Right lobe of liver (tissue), 6 donors: ENCODE measurements at places on chromosomes 7 and 10. TPM values are rescaled to one million over a fixed set of nuclear protein-coding genes. Genes with fewer than 3 reads are reported as not detected.

MYPN gene
- not detected for total RNA-seq

PSMA2 gene
- total RNA-seq, result 59.0 TPM

NUTM2B gene
- 0.29 TPM for total RNA-seq

PRSS37 gene
- not detected for total RNA-seq

C10orf90 gene
- total RNA-seq, result not detected

METTL27 gene
- total RNA-seq, result 0.49 TPM

TMEM270 gene
- total RNA-seq, result not detected

GRCh38 chr10:2329082-2329481 lies 591.8 kb upstream of the ADARB2 start:
- no peak for DNase-seq

DNA sequence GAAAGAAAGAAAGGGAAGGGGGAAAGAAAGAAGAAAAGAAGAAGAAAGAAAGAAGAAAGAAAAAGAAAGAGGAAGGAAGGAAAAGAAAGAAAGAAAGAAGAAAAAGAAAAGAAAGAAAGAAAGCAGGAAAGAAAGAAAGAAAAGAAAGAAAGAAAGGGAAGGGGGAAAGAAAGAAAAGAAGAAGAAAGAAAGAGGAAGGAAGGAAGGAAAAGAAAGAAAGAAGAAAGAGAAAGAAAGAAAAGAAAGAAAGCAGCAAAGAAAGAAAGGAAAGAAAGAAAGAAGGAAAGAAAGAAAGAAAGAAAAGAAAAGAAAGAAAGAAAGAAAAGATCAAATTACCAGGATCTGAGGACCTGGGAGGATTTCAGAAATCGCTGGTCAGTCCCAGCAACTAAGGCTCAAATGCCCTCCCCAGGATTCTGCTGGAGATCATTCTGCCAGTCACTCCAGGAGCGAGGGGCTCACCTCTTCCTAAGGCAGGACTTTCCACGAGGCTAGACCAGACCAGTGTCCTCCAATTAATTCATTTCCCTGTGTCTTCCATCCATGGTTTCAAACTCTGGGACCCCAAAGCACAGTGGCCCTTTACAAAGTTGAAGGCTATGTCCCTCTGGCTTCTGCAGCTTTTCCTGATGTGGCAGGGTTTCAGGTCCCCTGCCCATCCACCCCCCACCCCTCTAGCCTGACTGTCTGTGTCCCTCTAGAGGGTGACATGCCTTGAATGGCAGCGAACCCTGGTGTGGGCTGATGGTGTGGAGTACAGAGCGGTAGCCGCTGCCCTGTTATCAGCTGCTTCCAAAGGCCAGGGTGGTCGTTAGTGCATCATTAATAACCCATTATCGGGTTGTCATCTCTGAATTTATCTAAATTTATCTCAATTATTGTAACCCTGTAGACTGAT lies 77.9 kb downstream of the PARP12 start:
- DNase-seq, result no peak

GRCh38 chr7:20352573-20353306 lies 22.0 kb downstream of the ITGB8 start:
- DNase-seq, result no peak

DNA sequence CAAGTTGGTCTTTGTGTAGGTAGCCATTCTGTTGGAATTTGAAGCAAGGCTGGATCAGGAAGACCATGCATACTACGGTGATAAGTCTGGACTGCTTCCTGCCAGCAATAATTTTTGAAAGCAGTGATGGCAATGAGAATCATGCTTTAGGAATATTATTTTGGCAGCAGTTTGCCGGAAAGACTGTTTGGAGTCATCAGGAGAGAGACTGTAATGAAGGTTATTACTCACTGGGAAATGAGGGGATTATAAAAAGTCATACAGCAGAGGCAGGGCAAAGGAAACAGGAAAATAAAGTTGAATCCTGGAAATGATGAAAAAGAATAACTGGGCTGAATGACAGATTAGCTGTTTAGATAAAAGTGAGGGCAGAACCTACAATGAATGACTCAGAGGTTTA lies 1136.8 kb upstream of the AUTS2 start:
- no peak for DNase-seq

DNA sequence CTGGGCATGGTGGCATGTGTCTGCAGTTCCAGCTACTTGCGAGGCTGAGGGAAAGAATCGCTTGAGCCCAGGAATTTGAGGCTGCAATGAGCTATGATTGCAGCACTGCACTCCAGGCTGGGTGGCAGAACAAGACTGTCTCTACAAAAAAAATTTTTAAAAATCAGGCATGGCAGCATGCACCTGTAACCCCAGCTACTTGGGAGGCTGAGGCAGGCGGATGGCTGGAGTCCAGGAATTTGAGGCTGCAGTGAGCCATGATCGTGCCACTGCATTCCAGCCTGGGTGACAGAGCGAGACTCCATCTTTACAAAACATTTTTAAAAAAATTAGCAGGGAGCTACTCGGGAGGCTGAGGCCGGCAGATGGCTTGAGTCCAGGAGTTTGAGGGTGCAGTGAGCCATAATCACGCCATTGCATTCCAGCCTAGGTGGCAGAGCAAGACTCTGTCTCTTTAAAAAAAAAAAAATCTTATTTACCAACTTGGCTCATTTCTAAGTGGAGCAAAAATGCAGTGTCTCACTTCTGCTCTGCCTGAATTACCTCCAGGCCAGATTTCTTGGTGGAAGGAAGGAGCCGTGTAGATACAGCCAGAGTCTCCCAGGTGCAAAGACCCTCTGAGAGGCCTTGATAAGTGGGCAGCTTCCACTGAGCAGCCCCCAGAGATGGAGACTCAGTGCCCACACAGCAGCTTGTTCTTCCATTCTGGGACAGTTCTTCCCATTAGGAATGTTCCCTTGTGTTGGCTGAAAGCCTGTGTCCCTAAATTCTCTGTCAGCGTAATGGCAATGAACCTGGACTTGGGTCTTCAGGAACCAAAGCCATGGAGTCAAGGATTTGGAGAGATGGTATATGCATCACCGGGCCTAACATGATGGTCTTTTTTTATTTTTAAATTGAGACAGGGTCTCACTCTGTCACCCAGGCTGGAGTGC lies 30.0 kb downstream of the GTF2IRD1 start:
- DNase-seq, result peak; percentile 51

- no peak for DNase-seq
These were observed 276.2 kb upstream of the SEMA3C start for GRCh38 chr7:81195033-81195432.

GRCh38 chr7:106891548-106892410 lies 26.7 kb downstream of the PIK3CG start:
- DNase-seq, result no peak

- DNase-seq, result no peak
These were observed 859.6 kb upstream of the KCND2 start for GRCh38 chr7:119413314-119413805.

GRCh38 chr10:29667191-29667590 lies 32.4 kb upstream of the SVIL start:
- DNase-seq, result no peak

DNA sequence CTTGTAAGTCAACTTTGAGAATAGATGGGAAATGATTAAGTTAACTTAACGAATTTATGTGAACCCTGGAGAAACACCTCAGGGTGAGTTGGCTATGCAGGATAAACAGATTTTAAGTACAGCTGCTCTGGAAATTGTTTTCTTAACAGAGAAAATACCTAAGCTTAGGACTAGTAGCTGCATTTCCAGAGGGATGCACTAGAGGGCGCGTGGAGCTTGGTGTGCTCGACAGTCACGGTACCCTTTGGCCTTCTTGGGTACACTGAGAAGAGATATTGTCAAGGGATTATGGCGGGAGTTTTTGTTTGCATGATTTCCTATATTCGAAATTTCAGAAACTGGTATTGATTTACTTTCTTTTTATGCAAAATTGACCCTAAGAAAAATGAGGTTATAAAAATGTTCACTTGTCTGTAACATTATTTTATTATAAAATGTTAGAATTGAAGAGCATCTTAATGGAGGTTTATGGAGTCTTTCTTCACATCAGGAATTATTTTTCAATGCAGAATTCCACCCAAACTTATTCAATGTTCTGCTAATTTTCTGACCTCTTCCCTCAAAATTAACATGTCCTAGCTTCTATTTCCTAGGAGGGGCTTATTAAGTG lies 58.4 kb upstream of the MYO3A start:
- DNase-seq, result peak; percentile 69

DNA sequence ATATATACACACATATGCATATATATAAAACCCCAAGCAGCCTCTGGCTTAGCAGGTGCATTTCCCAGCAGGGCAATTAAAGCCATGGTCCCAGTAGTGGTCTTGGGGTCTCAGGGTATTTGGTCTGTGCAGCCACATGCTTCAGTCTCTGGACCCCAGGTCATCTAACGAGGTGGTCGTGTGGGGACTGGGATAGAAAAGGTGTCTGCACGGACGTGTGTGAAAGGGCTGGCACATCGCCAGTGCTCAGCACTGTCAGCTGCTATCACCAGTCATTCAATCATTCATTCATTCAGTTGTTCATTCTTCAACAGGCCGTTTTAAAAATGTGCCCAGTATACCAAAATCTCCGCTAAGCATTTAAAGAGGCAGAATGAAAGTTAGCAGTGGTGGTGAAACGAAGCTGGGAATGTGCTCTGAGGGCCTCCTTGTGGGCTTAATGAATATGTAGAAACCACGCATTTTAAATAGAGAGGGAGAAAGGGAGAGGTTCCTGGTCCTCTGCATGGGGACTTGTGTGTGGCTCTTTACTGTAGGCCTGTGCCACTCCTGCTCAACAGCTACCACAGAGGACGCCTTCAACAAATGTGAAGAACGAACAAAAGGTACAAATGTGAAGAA lies 170.4 kb downstream of the EGFR start:
- no peak for DNase-seq

- DNase-seq, result no peak
These were observed 93.6 kb downstream of the NKX6-2 start for GRCh38 chr10:132692311-132692710.

GRCh38 chr7:98295467-98296192 lies 14.1 kb downstream of the BRI3 start:
- DNase-seq, result no peak

- no peak for DNase-seq
These were observed 287.3 kb upstream of the SP4 start for GRCh38 chr7:21140622-21141021.
